ENCODE measurements at places on chromosomes 13 and 19.
A peak's percentile ranks its signal among the peaks of the same experiment; 100 is the strongest.

GRCh38 chr13:67841071-67841470 is 610.9 kb upstream of the PCDH9 start:
- DNase-seq = no peak

DNA sequence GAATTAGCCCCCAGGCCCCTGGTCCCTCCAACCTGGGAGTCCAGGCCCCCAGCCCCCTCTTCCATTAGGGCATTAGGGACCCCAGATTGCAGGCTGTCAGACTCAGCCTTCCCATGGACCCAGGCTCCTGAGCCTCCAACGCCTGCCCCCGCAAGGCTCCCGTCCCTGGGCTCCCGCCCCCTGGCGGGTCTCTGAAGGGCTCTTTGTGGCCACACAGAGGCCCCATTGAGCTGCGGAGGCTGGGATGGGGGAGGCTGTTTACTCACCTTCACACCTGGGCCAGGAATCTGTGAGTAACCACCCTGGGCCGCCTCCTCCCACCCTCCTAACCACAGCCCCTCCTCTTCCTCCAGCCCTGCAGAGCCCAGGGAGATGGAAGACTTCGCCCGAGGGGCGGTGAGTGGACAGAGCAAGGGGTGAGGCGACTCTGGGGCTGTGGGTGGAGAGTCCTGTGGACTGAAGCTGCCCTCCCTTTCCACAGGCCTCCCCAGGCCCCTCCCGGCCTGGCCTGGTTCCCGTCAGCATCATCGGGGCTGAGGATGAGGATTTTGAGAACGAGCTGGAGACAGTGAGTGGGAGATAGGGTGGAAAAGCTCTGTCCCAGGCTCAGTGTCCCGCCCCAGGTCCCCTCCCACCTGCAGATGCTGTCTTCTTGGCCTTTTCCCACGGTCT is 4.9 kb downstream of the ARHGEF1 start:
- DNase-seq = no peak

GRCh38 chr19:30631033-30631370 is 258.8 kb downstream of the ZNF536 start:
- no peak for DNase-seq

DNA sequence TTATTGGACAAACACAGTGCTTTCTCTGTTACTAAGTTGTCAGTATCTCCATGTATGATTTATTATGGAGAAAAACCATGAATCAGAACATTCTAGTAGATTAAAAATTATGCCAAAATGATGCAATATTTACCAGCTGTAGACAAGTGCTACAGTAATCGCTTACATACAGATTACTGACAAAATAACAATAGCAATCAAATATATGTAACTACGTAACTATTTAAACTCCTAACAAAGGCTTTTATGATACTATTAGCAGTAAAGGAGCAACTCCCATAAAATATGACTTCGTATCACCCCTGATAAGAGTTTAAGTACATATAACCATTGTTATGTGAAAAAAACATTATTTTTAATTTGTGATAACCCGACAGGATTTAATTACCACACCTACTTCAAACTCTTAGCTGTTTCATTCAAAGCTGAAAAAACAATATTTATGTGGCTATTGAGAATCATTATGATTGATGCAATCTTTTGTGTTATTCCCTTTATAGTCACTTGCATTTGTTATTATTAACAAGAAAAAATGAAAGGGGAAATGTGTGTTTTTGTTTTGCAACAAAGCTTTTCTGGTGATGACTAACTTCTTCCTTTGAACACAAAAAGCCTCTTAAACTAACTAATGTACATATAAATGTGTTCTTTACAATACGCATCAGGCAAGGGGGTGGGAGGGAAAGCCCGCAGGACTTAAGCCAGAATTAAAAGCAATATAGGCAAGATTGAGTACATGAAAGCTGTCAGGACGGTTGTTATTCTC is 147.4 kb downstream of the ABCC4 start:
- DNase-seq = peak; percentile 87

GRCh38 chr13:88360761-88361160 is 689.6 kb downstream of the SLITRK5 start:
- no peak for DNase-seq

GRCh38 chr19:48290771-48291488 is 21.0 kb downstream of the ZNF114 start:
- peak; percentile 23 for DNase-seq

DNA sequence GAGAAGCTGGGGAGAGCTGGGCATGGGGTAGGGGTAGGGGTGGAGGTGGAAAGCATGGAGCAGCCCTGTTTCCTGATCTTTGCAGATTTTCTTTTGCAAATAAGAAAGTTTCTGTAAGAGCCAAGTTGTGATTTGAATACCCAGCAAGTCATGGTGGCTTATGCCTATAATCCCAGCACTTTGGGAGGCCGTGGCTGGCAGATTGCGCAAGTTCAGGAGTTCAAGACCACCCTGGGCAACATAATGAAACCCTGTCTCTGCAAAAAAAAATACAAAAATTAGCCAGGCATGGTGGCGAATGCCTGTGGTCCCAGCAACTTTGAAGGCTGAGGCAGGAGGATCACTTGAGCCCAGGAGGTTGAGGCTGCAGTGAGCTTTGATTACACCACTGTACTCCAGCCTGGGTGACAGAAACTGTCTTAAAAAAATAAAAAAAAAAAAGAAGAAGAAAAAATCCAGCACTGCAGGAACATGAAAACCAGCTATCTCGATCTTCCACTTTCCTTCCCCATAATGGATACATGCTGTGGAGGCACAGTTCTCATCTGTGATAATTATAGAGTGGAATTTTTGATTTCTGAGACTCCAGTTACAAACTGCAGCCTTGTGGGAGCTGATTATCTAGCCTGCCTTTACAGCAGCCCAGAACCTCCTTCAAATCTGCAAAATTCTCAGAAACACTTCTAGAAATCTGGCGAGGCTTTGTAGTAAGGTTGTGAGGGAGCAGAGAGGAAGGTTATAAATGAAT is 12.1 kb upstream of the TEX26 start:
- DNase-seq = no peak

GRCh38 chr19:42091742-42092141 is 15.8 kb downstream of the ZNF574 start:
- DNase-seq = peak; percentile 61

DNA sequence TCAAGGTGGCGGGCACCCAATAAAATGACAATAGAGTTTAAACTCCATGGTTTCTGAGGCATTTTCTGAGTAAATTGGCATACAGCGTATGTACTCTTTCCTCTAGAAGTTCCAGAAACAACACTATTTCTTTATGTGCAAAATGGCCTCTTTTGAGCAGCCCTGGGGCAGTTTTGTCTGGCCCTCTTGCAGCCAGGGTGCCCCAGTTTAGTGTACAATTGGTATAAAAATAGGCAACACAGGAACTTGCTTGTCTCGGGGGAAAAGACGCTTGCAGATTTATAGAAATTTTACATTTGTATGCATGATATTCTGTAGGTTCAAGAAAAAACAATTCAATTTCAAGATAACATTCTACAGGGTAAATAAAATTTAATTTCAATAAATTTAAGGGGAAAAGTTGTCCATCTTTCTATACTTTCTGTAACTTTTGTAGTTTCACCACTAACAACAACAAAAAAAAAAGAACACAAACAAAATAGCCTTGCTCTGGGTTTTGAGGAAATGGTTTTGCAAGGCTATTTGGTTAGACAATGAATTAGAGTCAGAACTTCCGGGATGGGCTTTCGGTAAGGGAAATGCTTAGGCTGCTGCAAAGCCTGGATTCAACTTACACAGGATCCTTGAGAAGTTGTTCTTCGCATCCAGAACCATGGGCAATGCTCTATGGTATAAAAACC is 45.3 kb downstream of the LRCH1 start:
- DNase-seq = no peak
